ENCODE measurements at places on chromosomes 2 and 18.
A peak's percentile ranks its signal among the peaks of the same experiment; 100 is the strongest.

GRCh38 chr2:114079366-114080004, 189.6 kb downstream of the ACTR3 start:
- no peak for DNase-seq

DNA sequence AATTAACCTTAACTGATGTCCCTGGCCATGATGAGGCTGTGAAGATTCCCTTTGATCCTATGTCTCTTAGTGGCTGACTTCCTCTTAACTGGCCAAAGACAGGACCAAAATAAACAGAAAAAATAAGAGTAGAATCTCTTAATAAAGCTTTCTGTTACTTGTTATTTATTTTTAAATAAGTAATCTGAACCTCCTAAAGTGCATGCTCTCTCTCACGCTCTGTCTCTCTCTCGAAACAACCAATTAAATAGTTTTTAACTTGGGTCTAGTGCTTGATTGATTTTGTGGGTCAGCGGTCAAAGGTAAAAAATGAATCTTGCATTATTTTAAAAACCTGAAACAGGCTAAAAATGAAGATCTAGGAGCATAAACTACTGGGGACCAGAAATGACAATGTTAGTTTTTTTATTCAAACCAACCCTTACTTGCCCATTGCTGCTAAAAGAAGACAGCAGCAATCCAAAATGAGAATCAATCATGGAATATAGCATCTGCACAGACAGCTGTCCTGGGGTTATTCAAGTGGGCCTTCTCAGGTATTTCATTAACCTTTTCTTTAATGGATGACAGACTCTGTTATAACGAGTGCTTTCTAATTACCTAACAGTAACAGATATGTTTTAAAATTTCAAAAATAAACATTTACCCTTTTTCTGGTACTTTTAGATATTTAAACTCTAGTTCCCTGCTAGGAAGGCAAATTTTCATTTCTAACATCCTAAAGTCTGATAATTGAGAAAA, 11.2 kb downstream of the GAREM1 start:
- no peak for DNase-seq

DNA sequence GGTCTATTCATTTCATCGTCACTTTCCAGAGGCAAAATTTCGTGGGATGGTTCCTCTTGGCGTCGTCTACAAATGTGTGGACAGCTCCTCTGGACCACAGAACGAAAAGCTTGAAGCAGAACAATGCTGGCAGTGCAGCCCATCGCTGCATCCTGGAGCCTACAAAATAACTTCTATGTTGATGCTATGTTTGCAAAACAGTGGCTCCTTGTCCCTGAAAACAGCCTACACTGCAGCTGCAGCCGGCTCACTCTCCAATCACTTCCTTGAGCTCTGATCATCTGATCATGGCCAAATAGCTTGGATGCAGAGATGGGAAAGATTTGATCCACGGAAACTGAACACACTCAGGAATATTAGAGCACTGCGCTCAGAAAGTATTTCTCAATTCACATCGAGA, 60.0 kb downstream of the DOCK10 start:
- DNase-seq, result peak; percentile 84

- DNase-seq, result no peak
Measured at GRCh38 chr2:215529271-215529670, 93.4 kb upstream of the FN1 start.

GRCh38 chr2:164747783-164748433, 93.7 kb downstream of the COBLL1 start:
- no peak for DNase-seq

- no peak for DNase-seq
Measured at GRCh38 chr18:40532046-40532445, 1423.0 kb upstream of the PIK3C3 start.

DNA sequence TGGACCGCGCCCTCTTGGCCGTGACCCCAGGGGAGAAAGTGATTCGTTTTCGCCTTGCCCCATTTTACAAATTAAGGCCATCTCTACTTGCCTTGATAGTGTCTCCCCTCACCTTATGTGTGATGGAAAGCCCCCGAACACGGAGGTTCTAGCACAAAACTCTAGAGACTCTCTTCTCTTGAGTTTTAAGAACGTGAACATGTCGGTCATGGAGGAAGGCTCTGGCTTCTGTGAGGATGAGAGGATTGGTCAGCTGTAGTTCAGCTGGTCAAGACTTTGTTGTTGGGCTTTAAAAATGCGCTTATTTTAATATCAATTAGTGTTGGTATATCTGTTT, 828 bp downstream of the DYNC1I2 start:
- DNase-seq, result no peak

- DNase-seq, result no peak
Measured at GRCh38 chr18:45835057-45835636, 9.7 kb downstream of the SIGLEC15 start.

- DNase-seq, result no peak
Measured at GRCh38 chr18:6781796-6782195, 52.3 kb downstream of the ARHGAP28 start.

- DNase-seq, result no peak
Measured at GRCh38 chr2:120630031-120630701, 105.5 kb upstream of the GLI2 start.

GRCh38 chr2:80190166-80190565, 114.4 kb downstream of the LRRTM1 start:
- DNase-seq, result no peak

- no peak for DNase-seq
Measured at GRCh38 chr2:84821806-84822205, 59.1 kb downstream of the TRABD2A start.

- no peak for DNase-seq
Measured at GRCh38 chr2:65062843-65063825, 6.9 kb downstream of the CEP68 start.

- DNase-seq, result no peak
Measured at GRCh38 chr2:27117995-27118524, 868 bp downstream of the CGREF1 start.

- DNase-seq, result no peak
Measured at GRCh38 chr18:48792611-48793380, 158.0 kb downstream of the SMAD7 start.
